Stimulated activated CD4-positive, alpha-beta T cell treated with anti-CD3 and anti-CD28 coated beads, Interleukin-15, amount 100 ng/mL, for 48 hours (primary cell): ENCODE measurements at places on chromosomes 4 and X.
A peak's percentile ranks its signal among the peaks of the same experiment; 100 is the strongest.

DNA sequence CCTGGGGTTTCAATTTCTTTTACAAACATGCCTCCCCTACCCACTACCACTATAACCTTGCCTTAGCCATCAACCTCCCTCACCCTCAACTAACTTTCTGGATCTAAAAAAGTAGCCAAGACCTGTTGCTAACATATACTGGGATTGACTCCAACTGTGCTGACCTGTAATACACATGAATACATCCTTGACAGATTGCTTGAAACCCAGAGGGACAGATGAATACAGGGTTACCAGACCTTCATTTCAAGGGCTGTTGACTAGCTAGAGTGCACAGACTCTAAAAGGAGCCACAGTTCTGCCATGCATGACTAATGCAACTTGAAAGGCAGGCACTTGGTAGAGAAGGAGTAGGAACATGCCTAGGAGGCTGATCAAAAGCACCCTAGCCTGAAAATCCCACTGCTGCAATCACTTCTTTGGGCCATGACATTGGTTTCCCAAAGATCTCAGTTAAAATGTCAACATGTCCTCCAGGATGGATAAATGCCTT, 121.0 kb downstream of the PCDH19 start:
- no peak for DNase-seq

GRCh38 chr4:80153874-80154544, 43.3 kb upstream of the PRDM8 start:
- DNase-seq = no peak

GRCh38 chr4:16443504-16444088, 217.3 kb upstream of the TAPT1 start:
- DNase-seq = no peak

DNA sequence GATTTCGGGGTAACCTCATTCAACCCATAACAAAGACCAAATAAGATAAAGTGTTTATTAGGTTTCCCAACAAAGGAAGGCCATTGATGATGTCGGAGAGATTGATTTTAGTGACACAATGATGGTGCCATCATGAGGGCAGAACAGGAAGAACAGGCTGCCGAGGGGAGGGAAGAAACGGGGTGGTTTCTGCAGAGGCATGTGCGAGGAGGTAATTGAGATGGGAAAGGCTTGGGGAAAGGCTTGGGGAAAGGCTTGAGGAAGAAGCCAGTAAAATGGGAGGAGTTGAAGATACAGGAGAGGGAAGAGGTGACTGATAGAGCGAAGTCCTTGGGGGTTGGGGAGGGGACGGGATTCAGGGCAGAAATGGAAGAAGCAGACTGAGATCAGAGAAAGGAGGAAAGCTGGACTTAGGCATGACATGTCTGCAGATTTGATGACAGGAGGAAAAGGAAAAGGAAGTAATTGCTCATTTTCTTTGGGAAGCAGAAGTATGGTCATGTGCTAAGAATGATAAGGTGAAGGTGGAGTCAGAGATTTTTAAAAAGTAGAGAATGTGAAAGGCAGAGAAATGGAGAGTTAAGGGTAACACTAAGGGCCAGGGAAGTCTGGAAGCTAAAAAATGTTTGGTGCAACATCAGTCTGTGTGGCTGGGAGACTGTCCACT, 6.0 kb downstream of the HPSE start:
- DNase-seq = no peak

- no peak for DNase-seq
Observed at GRCh38 chr4:46506876-46507275, 116.9 kb upstream of the GABRA2 start.

- DNase-seq = peak; percentile 54
Observed at GRCh38 chr4:153497091-153497531, 31.0 kb downstream of the TMEM131L start.

DNA sequence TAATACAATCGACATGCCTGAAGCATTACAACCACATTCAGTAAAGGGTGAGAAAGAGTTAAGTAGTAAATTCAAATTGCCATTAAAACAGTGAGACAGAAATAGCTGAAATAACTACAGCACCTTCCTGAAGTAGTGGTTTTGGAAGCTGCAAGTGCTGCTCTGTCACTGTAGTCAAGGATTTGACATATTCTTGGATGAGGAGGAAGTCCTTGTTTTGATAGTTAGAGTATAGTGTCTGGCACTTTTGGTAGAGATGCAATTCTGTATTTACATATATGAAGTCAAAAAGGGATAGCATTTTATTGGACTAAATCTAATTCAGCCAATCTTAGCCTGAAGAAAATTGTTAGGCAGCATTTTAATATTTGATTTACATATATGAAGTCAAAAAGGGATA, 1559.6 kb downstream of the TECRL start:
- DNase-seq = no peak
